ENCODE measurements at places on chromosomes 2 and 18.

DNA sequence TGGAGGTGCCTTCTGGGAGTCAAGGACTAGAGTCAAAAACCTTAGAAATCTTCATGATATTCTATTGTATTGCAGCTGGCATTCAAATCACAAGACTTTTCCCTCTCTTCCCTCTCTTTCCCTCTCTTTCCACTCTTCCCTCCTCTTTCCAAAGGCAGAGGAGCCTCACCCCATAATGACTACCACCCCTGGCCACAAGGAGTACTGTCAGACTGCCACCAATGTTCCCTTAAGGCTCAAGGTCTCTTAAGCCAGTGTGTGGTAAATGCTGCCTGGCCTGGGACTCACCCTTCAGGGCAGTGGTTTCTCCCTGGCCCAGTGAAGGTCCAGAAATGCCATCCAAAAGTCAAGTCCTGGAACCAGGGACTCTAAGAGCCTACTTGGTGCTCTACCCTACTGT, 605.9 kb upstream of the PKDCC start:
- DNase-seq, result no peak

GRCh38 chr2:114066186-114066747, 176.4 kb downstream of the ACTR3 start:
- DNase-seq, result no peak

GRCh38 chr2:20129331-20130159, 78.1 kb upstream of the LAPTM4A start:
- no peak for DNase-seq

DNA sequence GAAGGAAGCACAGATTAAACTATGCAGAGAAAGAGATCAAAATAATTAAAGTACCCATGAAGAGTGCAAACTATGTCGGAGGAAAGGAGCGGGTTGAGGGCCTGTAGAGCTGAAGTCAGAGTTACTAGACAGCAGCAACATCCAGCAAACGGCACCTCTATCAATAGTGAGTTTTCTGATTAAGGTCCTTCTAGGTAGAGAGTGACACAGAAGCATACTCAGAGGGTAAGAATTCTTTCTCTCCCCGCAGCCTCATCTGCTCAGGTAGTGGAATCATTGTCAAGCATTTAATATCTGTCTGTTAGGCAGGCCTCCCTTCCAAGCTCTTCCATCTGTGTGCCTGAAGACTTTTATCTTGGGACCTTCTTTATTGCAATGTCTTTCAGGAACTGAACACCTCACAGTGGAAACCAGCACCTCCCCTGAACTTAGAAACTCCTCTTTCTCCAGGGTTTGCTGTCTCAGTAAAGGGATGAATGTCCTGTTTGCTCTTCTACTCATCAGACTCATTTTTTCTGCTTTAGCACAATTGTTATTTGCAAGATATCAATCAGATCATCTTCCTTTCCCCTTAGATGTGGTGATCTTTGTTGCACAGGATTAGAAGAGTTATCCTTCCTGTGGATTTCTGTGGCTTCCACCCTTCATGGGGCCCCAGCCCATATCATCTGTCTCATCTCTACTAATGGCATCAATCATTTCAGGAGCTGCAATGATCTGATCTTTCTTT, 28.8 kb downstream of the SP140 start:
- DNase-seq, result no peak

- DNase-seq, result no peak
Observed at GRCh38 chr2:151658081-151658480, 76.2 kb downstream of the NEB start.

- no peak for DNase-seq
Observed at GRCh38 chr2:46848447-46848846, 67.2 kb downstream of the MCFD2 start.

DNA sequence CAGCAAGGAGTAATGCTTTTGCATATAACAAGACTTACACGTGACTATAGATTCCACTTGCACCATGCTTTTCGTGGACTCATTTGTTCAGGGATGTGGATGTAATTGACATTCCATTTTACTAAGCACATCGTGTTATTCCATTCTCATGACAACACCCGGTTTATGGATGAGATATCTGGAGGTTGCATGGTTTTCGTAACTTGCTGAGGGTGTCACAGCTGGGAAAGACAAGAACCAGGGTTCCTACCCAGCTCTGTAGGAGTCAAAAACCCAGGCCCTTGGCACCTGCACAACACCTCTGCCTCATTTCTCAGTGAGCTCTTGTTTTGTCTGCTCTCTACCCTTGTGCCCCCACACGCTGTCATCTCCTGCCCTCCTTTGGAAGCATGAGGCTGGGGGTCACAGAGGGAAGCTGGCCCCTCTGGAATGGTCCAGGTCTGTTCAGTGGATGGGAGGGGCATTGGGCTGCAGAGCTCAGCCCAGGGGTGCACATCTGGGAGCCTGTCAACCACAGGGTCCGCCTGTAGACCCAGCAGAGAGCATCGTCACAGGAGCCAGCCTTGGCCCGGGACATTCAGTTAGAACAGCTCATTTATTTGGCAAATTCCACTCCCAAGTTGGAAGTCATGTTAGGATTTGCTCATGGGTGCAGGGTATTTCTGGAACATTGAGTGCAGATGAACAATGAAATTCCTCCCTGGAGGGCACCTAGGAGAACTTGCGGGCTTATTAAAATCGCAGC, 120.1 kb upstream of the TWIST2 start:
- no peak for DNase-seq

GRCh38 chr2:191846515-191847476, at the start of gene CAVIN2:
Gene CAVIN2, minus strand, starts transcription at chr2:191847088. Its CDS starts 163 bp downstream, at chr2:191846925.
- DNase-seq, result no peak

GRCh38 chr2:161136696-161137324, 23.4 kb upstream of the TANK start:
- no peak for DNase-seq

DNA sequence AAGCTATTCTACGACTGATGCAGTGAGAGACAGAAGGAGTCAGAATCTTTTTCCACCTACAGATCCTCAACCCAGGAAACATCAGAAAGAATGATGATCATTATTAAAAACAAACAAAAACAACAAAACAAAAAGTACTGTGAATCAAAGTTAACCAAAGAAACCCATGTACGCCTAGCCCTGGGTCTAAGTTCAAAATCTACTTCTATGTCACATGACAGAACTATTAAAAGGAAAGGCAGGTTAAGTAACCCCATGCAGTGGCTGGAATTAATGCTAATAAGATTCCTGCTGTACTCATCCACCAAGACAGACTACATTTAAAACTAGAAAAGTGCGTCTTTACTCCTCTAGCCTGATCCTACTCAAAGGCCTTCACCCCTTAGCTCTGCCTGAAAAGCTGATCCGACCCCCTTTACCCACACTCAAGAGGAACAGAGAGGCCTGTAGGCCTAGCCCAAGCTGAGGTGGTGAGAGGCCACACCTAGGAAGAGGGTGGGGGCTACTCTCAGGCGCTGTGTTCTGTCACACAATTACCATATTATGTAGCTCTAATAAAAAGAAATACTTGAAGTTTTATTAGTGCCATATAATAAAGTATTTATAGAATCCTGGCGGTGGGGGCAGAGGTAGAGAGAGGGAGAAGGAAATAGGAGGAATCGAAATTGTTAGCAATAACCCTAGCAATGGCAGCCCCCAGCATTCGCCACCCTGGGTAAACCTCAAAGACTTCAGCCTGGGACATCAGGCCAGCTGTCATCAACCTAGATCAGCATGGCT, 37.1 kb downstream of the NHEJ1 start:
- DNase-seq, result no peak

- DNase-seq, result no peak
Observed at GRCh38 chr18:23487738-23488570, 15.4 kb upstream of the RMC1 start.

GRCh38 chr2:120396013-120396860, 50.3 kb downstream of the INHBB start:
- peak; percentile 64 for DNase-seq

GRCh38 chr2:233928594-233929351, 11.6 kb downstream of the TRPM8 start:
- peak; percentile 39 for DNase-seq

- no peak for DNase-seq
Observed at GRCh38 chr2:40027968-40028367, 248.9 kb upstream of the THUMPD2 start.

- DNase-seq, result no peak
Observed at GRCh38 chr2:127700527-127701192, 637 bp upstream of the SFT2D3 start.

GRCh38 chr2:101002562-101003277, 631 bp downstream of the RPL31 start:
- DNase-seq, result no peak

GRCh38 chr2:129061069-129061768, 742.6 kb upstream of the HS6ST1 start:
- no peak for DNase-seq

DNA sequence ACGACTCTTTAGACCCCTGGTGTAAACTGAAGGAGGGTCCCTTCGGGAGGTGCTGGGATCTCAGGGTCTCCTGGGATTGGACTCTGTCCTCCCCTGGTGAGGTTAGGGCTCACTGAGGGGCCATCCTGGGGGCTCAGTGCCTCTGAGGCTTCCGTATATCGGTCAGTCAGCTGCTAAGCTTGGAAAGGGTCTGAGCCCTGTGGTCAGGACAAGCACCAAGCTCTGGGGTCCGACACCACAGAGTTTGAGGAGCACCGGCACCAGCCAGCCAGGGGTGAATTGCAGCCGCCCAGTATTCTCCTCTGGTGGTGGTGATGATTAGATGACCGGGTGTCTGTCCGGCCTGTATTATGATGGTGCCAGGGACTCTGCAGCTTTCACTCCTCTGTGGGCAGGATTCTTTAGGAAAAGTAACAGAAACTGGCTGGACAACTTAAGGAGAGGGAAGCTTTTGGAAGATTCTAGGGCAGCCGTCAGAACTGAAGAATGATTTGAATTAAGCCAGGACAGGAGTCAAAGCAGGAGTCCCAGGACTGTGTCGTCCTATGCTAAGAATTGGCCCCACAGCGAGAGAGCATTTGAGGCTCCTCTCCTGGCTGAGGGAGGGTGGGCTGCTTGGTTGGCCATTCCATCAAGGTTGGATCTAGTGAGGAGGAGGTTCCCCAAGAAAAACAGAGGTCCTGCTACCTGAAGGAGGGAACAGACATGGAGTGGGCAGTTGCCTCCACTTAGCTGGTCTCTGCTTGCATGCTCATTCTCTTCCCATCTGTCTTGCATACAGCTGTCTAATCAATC, 158.6 kb upstream of the HS6ST1 start:
- no peak for DNase-seq

GRCh38 chr18:51907687-51908597, 432.1 kb upstream of the DCC start:
- no peak for DNase-seq

- DNase-seq, result peak; percentile 62
Observed at GRCh38 chr2:45935791-45936622, 284.5 kb downstream of the PRKCE start.

- DNase-seq, result no peak
Observed at GRCh38 chr2:45851576-45852304, 200.3 kb downstream of the PRKCE start.

GRCh38 chr2:85524336-85524908, 14.5 kb upstream of the MAT2A start:
- peak; percentile 30 for DNase-seq

GRCh38 chr2:75592030-75592429, 31.3 kb upstream of the EVA1A start:
- no peak for DNase-seq

GRCh38 chr2:18380321-18380720, 180.1 kb downstream of the RDH14 start:
- no peak for DNase-seq

- DNase-seq, result no peak
Observed at GRCh38 chr18:48590678-48591077, 51.8 kb downstream of the CTIF start.

DNA sequence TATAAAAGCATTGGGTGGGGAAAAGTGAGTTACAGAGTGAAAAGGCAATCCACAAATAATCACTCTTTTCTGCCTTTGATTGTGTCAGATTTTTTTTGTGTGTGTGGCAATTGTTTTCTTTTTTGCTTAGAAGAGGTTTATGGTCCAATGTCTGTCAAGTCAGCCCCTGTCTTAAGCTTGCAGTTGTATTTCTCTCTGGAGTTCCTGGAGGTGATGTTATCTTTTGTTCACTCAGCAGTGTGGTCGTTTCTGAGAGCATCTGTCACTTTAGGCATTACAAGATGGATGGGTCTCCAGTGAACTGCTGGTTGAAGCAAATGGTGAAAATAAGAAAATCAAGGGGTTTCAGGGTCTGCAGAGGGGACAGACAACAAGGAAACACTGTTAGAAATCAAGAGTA, 121.3 kb downstream of the GREB1L start:
- no peak for DNase-seq

DNA sequence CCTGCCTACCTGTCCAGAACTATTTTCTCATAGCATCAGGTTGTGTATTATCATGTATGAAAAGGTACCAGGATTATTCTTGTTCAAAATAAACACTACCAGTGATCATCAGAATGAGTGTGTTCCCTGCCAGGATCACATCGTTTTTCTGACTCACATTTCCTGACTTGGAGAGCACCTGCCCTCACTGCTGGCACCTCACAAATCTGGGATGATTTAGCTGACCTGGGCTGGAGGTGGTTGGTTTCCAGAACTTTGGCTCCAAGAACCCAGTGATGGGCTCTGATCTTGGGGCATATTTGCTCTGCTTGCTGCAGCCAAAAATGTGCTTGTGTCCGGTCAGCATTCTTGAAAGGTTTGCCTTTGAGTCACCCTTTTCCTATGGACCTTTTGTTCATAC, 836.3 kb upstream of the ACVR2A start:
- DNase-seq, result no peak

DNA sequence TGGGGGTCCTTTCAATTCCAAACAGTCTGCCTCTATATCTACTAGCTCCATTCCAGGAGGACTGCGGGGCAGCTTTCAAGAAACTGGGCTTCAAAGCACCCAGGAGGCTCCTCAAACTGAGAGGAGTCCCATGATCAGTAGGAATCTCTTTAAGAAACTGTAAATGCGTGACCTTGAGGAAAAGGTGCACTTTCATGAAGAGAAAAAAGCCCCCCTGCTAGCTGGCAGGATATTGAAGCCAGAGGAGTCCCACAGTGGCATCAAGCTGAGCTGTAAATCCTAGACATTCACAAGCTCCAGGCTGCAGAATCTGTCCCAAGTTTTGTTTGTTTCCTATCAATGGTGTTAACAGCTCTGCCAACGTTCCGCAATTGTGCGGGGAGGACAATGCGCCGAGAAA, 790.1 kb downstream of the SLC4A3 start:
- DNase-seq, result no peak

DNA sequence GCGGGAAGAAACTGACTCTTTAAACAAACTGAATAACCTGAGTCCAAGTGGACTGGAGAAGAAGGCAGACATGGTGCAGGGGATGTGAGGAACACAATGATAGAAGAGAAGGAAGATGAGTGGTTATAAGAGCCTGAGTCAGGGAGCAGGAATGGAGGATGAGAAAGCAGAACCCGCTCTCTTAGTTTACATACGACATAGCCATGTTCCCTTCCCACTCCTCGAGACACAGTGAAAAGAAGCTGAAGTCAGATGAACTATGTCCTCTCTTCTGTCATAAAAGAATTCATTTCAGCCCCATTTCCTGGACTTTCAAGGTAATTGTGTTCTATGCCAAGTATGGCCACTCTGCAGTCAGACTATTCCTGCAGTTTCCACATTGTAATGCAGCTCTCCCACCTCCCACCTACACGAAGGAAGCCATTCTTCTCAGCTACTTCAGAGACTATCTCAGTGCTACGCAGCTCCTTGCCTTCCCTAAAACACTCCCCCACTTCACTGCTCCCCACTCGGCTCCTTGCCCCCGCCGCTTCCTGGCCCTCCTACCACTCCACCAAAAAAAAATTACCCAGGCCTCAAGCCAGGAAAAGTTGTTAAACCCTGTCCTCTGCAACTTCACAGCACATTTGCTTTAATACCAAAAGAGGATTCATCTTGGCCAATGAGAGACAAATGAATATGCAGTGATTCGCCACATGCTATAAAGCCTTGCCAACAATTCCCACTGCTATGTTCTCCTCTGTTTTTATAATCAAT, 323.4 kb upstream of the EPHA4 start:
- DNase-seq, result no peak
